ENCODE measurements at places on chromosomes 3 and 15.

GRCh38 chr3:187005827-187006481 is 75.6 kb downstream of the ST6GAL1 start:
- peak; percentile 18 for DNase-seq

DNA sequence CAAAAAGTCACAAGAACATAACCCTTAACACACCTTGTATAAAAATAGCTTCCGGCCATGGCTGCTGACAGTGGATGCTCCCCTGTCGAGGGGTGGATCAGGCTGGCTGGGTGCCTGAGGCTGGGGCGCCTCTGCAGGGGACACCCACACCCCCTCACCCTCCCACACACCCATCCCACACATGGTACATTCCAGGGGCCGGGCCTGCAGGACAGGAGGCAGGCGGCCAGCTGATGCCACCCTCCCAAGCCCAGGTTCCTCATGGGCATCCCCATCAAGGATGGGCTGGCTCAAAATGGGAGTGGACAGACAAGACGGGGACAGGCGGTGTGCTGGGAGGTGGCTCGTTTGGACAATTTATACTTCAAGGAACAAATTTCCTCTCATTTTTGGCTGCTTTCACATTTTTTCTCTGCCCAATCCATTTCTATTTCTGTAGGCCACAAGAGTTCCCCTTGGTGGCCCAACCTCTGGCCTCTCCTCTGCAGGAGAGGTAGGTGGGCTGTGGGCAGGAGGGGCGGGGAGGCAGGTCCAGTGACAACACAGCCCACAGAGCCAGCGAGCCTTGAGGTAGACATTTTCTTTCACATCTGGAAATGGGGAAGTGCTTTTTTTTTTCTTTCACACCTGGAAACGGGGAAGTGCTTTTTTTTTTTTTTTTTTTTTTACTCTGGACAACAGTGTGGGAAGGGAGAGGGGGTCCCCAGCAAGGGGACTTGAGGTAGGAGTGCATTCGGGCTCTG is 23.3 kb downstream of the RNU5B-1 start:
- DNase-seq = no peak

GRCh38 chr3:34863485-34863884 is 775.8 kb upstream of the ARPP21 start:
- no peak for DNase-seq

GRCh38 chr3:125128861-125129501 is 73.2 kb upstream of the HEG1 start:
- no peak for DNase-seq

- DNase-seq = peak; percentile 20
Measured at GRCh38 chr15:58628206-58628947, 121.1 kb downstream of the ADAM10 start.

DNA sequence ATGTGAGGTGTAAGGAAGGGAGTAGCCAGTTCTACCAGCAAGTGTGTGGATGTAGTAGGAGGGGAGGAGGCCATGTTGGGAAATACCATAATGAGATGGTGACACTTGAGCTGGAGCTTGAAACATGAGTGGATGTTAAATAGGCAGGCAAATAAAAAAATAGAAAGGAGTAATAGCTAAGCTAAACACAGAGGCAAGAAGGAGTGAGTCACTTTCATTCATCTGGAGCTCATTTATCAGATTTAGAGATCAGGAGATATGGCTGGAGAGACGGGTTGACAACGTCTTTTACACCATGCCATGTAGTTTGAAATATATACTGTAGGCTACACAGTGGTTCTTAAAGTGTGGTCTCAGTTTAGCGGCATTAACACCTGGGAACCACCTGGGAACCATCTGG is 390.5 kb downstream of the DIPK2A start:
- DNase-seq = no peak
